ENCODE measurements at places on chromosomes 3 and 15.

DNA sequence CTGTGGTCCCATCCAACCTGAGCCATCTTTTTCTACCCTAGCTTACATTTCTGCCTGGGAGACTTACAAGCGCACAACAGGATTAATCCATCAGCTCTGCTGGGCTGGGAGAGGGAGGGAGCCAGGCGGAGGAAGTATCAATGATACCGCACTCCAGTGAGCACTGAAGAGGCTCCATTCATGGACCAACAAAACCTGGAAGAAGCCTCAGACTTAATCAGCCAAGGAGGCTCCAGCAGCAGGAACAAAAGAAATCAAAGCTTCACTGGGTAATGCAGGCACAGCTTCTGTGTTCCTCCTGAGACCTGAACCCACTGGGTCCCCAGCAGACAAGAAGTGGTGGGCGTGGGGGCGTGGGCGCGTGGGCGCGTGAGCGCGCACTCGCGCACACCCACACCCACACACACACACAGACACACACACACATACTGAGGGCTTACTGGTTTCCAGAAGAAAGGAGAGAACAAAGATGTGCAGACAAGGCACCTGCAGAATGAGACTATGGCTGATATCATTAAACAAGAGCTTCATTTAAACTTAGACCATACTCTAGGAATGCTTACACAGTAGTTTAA is 87.0 kb upstream of the BOC start:
- no peaks in the 10 kb centered on the region for H3K27me3 ChIP-seq
- DNase-seq = no peak
- no peak overlapping the region for H3K27ac ChIP-seq
- no peak overlapping the region for H3K4me3 ChIP-seq
- H3K36me3 ChIP-seq = no peaks in the 10 kb centered on the region

DNA sequence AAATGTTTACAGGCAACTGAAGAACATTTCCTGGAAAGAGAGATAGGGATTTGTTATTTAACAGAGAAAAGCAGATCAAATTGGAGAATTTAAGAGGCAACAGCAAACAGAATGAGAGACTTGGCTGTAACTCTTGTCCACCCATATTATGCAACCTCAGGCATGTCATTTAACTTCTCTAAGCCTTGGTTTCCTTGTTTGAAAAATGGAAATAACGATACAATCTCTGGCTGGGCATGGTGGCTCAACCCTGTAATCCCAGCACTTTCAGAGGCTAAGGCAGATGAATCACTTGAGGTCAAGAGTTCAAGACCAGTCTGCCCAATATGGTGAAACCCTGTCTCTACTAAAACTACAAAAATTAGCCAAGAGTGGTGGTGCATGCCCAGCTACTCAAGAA is 23.7 kb downstream of the ARRDC4 start:
- H3K4me1 ChIP-seq = no peaks in the 10 kb centered on the region
- H3K27me3 ChIP-seq = no peaks in the 10 kb centered on the region
- H3K36me3 ChIP-seq = no peaks in the 10 kb centered on the region
- H3K4me3 ChIP-seq = no peak overlapping the region

- no peaks in the 10 kb centered on the region for H3K27me3 ChIP-seq
- no peak for DNase-seq
- H3K27ac ChIP-seq = no peak overlapping the region
- H3K4me3 ChIP-seq = no peak overlapping the region
- peaks cover 17% of the 10 kb centered on the region for H3K4me1 ChIP-seq
Measured at GRCh38 chr15:42154212-42154941, 2.1 kb downstream of the PLA2G4F start.

DNA sequence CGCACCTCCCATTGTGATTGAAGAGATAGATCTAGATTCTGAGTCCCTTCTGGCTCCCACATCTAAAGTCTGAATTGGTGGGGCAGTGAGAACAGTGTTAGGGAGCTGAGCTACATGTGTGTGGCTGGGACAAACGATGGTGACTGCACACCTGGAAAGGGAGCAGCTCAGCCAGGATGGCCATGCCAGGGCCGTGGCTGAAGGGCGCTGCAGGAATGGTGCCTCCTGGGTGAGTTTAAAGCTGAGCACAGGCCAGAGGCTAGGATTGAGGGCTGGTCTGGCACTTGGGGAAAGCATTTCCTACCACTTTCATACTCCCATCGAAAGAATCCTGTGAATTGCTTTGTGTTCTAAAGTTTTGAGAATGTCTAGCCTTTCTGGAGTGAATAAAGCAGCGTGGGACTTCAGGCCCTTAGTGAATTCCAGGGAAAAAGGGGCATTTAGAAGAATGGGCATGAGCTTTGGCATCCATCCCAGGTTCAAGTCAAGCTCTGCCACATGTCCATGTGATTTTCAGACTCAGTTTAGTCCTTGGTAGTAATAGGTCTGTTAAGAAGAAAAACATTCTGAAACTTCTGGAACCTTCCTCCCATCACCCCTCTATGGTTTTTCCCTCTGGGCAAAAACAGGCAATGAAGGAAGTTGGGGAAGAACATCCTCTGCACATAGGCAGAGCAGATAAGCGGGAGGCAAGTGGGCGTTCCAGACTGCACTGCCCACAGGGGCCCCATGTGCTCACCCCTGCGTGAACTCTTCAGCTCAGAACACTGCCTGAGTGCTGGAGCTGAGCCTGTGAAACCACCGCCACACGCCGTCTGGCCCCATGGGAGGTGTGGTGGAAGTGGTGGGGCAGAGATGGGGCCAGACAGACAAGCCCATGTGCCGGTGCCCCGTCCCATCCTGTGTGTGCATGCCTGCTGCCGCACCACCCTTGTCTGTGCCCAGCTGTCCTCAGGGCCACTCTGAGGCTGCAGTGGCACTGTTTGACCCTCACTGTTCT is 12.9 kb upstream of the CPNE9 start:
- peak; percentile 11 for DNase-seq
- no peaks in the 10 kb centered on the region for H3K4me1 ChIP-seq
- H3K27ac ChIP-seq = no peak overlapping the region
- H3K36me3 ChIP-seq = peaks cover 27% of the 10 kb centered on the region
- no peaks in the 10 kb centered on the region for H3K27me3 ChIP-seq
- no peak overlapping the region for H3K4me3 ChIP-seq

DNA sequence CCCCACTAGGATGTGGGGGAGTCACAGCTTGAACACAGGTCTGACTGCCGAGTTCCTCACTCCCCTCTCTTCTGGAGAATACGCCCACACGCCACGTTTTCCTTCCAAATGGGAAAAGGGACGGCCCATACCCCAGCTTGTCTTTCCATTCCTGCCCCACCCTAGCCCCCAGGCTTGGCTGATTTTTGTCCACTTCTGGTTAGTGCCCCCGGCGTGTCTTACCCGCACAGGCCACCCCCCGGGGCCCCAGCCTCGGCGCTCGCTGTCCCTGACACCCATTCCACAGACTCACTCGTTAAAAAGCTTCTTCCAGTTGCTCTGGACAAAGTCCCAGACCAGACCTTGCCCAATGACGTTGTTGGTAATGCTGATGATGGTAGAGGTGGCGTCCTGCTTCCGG is 14.5 kb downstream of the MESP2 start:
- H3K27me3 ChIP-seq = no peaks in the 10 kb centered on the region
- H3K36me3 ChIP-seq = peaks cover 29% of the 10 kb centered on the region
- peaks cover 10% of the 10 kb centered on the region for H3K4me1 ChIP-seq
- no peak overlapping the region for H3K4me3 ChIP-seq
- no peak for DNase-seq

All from astrocyte (in vitro differentiated cells and primary cell).